ENCODE measurements at places on chromosomes 1 and 21.

DNA sequence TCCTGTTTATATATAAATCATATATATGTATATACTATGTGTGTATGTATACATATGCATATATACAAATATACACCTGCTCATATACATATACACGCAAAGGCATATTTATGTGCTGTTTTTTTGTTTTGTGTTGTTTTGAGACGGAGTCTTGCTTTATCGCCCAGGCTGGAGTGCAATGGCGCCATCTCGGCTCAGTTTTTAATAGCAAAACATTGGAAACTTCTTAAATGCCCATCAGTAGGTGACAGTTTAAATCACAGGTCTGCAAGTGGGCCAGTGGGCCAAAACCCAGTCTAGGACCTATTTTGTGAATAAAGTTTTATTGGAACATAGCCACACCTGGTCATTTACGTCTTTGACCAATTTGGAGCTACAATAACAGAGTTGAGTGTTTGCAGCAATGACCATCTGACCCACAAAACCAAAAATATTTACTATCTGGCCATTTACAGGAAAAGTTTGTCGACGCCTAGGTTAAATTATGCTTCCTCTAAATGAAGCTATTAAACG lies 132.3 kb downstream of the TOMM20 start:
- no peak for DNase-seq

GRCh38 chr1:222955964-222956363 lies 141.1 kb downstream of the DISP1 start:
- no peak for DNase-seq

- DNase-seq: no peak
Measured at GRCh38 chr1:222392556-222392955, 155.3 kb downstream of the HHIPL2 start.

GRCh38 chr21:29372063-29372802 lies 73.5 kb downstream of the BACH1 start:
- DNase-seq: peak; percentile 41

DNA sequence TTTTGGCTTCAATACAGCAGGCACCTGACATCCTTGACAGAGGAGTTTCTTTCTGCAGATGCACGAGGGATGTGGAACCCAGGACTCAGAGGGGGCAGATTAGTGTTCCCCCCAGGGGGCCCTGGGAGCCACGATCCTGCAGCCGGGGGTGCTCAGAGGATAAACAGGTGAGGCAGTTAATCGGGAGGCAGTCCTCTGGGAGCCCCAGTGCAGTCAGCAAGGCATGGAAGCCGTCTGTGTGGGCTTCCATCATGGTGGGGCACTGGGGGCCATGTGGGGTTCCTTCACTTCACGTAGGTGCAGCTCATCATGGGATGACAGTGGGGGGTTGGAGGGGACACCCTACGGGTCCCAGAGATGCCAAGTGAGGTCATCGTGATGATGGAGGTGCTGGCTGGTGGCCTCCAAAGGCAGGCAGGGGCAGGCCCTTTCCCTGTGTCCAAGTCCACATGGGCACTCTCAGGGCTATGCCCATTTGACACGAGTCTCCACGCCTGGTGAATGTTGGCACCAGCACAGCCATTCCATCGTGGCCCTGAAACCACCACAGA lies 59.3 kb upstream of the ABCG1 start:
- no peak for DNase-seq

DNA sequence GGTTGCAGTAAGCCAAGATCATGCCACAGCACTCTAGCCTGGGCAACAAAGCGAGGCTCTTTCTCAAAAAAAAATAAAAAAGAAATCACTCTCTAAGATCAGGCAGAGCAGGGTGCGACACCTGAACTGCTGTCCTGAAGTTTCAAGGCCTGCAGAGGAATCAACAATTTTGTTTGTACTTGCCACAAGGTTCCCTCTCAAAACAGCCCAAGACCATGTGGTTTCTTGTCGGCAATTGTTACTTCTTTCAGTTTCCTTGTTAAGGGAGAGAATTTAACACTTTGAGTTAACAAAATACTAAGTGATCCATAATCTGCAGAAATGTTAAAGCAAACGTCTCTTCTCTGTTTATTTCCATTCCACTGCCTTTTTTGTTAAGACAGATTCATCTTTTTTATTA lies 36.5 kb downstream of the MACO1 start:
- no peak for DNase-seq

DNA sequence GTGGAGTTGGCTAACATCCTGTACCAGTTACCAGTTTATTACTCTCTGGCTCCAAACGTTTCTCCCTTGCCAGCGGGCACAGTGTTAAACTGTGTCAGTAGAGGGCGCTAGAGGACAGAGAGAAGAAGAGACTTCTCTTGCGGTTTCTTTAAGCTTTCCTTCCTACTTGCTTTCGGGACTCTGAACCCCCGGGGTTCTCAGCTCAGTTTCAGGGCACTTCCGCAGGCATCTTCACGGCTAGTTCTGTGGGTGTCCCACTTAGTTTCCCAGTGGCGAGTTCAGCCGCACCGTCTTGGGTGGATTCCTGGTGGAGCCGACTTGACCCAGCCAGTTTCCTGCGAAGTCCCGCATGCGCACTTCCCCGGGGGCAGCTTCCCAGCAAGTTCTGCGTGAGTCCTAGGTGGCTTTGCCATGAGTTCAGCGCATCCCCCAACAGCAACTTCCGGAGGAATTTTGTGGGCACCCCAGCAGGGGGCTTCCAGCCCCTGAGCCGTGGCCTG lies 37.9 kb upstream of the BTG2 start:
- peak; percentile 74 for DNase-seq

DNA sequence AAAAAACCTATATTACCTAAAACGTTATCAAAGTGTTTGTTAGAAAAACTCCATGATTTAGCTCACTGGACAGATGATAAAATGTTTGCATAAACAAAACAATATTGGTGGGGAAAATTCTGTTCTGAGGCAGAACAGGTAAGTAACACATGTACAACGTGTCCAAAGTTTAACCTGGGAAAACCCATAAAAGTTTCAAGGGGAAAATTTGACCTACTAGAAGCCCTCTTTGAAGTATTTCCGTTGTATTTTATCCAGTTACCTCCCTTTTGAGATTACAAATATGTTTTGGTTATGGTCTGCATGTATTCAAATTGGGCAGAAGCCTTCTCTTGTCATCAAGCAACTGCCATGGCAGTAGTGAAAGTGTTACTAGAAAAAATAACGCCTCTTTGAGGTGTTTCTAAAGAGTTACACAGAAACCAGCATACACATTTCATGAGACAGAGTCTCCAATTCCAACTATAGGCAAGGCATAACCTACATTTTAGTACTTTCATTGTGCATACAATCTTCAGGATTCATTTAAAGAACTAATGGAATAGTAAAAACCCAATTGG lies 58.0 kb upstream of the PDC start:
- DNase-seq: no peak

GRCh38 chr1:20584890-20585289 lies 4.0 kb upstream of the CDA start:
- no peak for DNase-seq

- no peak for DNase-seq
Measured at GRCh38 chr21:31099122-31099521, 60.8 kb upstream of the KRTAP19-8 start.

- DNase-seq: no peak
Measured at GRCh38 chr1:10225573-10225972, 15.2 kb downstream of the KIF1B start.

- DNase-seq: peak; percentile 46
Measured at GRCh38 chr1:55718758-55719671, 503.9 kb upstream of the USP24 start.

DNA sequence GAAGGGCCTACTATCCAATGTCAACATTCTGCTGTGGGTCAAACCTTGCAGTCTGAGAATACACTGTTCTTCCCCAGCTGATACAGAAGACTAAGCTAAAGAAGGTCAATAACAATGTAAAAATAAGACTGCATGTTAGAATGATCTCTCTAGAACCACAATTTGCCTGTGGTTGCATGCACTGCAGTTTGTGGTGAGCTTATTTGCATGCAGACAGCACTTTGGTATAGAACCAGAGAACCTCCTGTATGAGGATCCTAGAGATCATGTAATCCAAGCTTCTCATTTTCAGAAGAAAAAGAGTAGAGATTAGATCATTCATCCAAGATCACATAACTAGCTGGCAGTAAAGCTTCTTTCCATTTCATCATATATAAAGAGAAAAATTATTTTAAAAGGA lies 15.8 kb downstream of the SYNJ1 start:
- DNase-seq: no peak

GRCh38 chr21:34623516-34623915 lies 8.6 kb upstream of the RCAN1 start:
- no peak for DNase-seq

DNA sequence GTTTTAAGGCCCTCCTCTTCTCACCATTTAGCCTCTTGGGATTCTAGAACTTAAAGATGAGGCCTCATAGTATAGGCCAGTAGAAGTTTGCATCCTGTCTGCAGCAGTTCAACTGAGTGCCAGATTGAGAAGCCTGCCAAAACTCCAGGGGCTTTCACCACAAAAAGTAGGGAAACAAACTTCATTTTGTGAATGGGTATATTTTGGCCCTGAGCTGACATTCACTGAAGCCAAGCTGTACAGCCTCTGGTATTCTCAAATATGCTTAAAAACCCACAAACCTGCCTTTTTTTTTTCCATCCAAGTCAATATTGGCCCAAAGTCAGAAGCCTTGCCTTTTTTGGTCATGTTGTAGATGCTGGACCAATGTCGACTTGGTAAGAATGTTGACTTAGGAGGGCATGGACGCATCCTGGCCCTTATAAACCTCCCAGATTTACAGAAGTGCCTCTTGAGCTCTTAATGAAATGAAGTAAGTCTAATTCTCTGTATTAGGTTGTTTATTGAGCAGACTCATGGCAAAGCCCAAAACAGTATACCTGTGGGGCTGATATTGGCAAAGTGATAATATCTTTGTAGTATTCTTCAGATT lies 337.5 kb downstream of the CHRM3 start:
- no peak for DNase-seq

GRCh38 chr1:21849909-21850576 lies 38.0 kb downstream of the LDLRAD2 start:
- DNase-seq: no peak

GRCh38 chr1:201215531-201216357 lies 25.1 kb downstream of the IGFN1 start:
- no peak for DNase-seq

DNA sequence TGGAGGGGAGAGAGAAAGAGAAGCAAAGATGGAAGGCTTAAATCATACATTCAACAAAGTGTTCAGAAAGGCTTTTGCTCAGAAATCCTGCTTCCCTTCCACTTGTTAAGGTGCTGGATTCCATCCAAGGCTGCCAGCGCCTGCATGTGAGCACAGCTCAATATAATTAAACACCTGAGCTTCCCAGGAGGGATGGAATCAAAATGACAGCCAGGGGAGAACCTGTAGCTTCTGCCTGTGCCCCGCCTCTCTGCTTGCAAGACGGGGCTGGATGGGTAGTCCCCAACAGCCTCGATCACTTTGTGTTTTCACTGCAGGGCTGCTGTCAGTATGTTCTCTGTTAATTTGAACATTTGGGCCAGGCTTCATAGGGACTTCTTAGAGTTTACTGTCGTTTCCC lies 225.7 kb downstream of the KCNH1 start:
- no peak for DNase-seq

- peak; percentile 28 for DNase-seq
Measured at GRCh38 chr1:118947790-118948189, 40.4 kb downstream of the TBX15 start.

- no peak for DNase-seq
Measured at GRCh38 chr1:4076346-4076745, 176.3 kb upstream of the C1orf174 start.

DNA sequence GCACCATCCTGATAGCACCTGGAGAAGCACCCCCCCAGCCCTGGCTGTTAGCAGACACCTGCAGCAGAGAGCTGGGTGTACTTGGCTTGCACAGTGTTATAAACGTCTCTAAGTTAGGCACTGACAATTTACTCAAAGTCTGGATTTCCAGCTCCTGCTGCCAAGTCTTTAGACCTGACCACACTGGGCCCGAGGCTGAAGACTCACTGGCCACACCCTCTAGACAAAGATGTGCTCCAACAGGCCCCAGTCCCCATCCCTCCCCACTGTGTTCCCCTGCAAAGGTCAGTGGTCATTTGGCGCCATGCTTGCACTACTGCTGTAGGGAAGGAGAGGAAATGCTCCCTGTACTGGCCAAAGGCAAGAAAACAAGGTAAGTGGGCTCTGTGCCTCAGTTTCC lies 31.1 kb downstream of the PADI6 start:
- no peak for DNase-seq

DNA sequence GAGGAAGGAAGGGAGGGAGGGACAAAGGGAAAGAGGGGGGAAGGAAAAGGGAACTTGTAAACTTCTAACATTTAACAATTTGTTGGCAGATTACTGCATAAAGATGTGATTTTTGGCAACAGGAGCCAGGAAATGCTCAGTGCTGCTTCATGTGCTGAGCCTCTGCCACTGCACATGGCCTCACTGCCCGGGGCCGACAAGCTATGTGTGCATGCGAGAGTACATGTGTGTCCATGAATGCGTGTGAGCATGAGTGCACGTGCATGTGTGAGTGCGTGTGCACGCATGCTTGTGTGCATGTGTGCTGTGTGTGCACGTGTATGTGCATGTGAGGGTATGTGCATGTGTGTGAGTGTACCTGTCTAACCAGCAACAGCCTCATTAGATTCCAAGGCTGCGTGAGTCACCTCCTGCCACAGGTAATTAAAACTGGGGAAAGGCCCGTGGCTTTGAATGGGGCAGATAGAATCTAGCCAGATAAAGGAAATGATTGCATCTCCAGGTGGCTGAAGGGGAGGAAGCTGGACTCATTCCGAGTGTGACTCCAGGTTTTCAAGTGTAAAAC lies 41.4 kb upstream of the TSPEAR start:
- DNase-seq: no peak

DNA sequence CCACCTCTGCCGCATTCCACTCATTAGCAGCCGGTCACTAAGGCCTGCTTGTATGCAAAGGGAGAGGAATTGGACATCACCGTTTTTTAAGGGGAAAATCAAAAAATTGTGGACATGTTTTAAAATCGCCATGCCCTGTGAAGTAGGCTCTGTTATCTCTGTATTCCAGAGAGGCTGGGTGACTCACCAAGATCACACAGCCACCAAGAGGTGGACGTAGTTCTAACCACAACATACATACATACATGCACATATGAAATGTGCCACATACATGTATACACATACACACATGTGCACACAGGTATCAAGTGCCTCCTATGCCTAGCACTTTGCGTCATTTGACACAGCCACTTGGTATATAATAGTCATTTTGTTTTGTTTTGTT lies 16.0 kb upstream of the ZSCAN20 start:
- no peak for DNase-seq

DNA sequence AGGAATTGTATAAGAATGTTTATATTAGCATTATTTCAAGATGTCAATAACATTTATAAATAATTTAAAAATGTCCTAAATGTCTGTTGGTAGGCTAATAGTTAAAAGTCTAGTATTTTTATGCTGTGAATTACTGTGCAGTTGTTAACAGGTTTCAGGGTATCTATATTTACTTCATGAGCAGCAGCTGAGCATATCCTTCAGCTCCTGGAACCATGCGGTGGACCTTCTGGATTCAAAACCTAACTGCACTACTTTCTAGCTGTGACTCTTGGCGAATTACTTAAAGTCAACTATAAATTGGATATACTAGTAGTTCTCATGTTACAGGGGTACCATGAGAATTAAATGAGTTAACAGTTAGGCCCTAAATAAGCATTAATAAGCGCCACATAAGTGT lies 3.7 kb downstream of the CEP350 start:
- no peak for DNase-seq

- peak; percentile 15 for DNase-seq
Measured at GRCh38 chr1:99704356-99704816, 58.5 kb downstream of the PALMD start.
